ENCODE measurements at places on chromosomes 5 and 9.

GRCh38 chr9:89183146-89183545 is 4.5 kb upstream of the SHC3 start:
- DNase-seq, result no peak

DNA sequence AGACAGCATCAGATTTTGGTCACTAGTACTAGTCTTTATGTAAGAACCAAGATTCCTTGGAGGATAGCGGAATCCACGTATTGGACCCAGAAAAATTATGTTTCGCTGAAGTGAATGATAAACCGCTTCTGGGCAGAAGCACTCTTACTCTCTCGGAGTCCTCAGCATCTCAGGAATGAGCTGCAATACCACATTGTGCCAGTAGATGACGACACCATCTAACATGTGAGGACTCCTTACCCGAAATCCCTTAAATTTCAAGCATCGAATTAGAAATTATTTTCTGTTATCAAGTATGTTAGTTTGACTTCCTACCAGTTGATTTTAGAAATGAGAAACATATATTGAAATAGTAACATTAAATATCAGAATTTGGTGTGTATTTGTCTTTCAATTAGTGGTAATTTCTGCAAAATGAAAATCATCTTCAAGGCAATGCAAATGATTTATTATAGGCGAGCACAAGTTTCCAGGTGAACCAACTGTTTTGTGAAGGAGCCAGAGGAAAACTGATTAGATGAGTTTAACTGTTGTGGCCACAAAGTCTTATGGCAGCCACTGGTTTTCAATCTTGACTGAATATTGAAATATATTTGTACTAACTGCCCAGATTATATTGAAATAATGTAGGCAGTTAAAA is 66.0 kb upstream of the CAMK4 start:
- DNase-seq, result peak; percentile 73

DNA sequence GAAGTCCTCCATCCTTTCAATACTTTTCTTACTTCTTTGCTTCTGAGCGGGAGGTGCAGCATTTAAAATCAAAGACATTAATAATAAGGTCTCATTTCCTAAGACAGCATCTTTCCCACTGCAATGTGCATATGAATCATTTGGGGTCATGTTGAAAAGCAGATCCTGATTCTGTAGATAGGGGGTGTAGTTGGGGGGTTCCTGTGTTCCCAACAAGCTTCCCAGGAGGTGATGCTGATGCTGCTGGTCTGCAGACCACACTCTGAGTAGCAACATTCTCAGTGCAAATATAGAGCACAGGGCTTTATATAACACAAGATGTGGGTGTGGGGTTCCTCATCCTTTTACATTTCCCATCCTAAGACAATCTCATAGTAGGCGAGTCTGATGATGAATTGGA is 126.5 kb upstream of the PALM2AKAP2 start:
- no peak for DNase-seq

DNA sequence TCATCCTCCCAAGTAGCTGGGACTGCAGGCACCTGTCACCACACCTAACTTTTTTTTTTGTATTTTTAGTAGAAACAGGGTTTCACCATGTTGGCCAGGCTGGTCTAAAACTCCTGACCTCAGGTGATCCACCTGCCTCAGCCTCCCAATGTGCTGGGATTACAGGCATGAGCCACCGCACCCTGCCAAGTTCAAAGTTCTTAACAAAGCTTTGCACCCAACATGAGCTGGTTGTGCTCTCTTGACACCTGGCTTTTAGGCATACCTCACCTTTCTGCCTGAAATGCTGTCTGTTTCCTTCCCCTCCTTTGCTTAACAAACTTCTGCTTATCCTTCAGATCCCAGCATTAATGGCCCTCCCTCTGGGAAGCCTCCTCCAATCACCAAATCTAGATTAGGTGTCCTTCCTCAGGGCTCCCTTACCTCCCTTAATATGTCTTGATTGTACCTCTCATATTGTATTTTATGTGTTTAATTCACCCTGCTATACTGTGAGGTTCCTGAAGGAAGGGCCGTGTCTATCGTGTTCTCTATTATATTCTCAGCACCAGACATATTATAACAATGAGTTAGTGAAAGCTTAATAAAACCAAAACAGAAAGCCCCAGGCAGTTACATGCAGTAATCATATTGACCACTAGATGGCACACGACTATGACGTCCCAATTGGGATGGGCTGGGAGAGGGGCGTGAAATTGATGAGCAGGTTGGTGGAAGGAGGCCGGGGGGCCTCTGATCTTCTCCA is 62.9 kb upstream of the PPARGC1B start:
- DNase-seq, result no peak

- DNase-seq, result no peak
Observed at GRCh38 chr5:125812651-125813050, 610.6 kb upstream of the GRAMD2B start.

- DNase-seq, result no peak
Observed at GRCh38 chr9:30925635-30926034, 1458.8 kb upstream of the ACO1 start.

GRCh38 chr5:132746592-132746953 is 653 bp upstream of the CCNI2 start:
- no peak for DNase-seq

DNA sequence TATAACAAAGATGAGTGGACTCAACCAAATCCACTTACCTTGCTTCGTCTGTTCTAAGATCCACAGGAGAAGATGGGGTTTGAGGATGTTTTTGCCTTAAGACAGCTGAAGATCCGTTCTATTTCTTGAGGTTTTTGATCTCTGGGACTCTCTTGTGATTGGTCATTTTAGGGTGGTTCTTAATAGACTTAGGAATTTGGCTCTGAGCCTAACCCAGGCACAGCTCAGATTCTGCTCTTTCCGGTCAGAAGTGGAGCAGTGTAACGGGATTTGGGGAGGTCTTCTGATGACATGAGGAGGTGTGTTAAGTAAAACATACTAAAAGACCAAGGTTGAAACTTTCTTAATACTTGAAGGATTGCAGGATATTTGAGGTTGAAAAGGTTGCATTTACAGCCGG is 166.9 kb downstream of the DMRT2 start:
- no peak for DNase-seq

GRCh38 chr9:134590240-134591081 is 51.1 kb upstream of the COL5A1 start:
- no peak for DNase-seq

DNA sequence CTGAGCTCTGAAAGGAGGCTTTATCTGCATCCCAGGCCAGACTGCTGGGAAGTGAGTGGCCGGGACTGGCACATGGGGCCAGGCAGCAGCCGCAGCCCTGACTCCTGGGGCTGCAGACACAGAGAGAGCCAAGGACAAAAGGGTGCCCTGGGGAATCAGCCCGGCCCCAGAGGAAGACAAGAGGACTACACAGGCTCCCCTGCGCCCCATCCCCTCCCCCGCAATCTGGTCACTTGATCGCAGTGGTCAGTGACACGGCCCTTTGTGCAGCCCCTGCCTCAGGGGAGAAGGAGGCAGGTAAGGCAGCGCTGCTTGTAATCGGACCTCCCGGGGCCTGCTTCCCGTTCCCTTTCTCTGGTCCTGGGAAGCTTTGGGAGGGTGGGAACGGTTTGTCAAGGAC is 55.5 kb upstream of the FUBP3 start:
- DNase-seq, result no peak

DNA sequence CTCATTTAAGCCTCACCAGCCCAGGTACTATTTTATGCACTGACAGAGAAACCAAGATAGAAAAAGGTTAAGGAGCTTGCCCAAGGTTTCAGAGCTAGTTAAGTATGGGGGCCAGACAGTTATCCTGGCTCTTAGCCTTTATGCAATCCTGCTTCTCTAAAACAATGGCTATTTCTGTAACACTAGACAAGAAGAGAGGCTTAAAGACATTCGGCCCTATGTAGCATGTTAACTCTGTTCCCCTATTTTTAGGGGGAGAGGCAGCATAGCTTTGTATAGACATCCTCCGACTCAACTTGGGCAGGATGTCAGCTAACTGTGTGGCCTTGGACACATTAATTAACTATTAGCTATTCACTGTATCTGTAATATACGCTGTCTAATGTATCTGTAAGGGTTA is 54.6 kb downstream of the LHFPL2 start:
- no peak for DNase-seq

DNA sequence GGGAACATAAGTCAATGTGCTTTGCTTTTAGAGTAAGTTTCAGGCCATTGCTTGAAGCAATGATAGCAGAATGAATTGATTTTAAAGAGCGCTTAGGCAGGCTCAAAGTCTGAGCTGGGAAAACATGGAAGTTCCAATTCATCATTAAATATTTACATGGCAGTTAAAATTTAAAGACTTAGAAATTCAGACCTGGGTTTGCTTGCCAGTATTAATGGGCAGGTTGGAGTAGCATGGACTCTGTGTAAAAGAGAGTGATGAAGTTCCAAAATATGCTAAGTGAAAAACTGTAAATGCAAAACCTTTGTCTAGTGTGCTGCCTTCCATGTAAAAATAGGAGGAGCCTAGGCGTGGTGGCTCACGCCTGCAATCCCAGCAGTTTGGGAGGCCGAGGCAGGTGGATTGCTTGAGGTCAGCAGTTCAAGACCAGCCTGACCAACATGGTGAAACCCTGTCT is 48.3 kb upstream of the PIK3R1 start:
- DNase-seq, result no peak

DNA sequence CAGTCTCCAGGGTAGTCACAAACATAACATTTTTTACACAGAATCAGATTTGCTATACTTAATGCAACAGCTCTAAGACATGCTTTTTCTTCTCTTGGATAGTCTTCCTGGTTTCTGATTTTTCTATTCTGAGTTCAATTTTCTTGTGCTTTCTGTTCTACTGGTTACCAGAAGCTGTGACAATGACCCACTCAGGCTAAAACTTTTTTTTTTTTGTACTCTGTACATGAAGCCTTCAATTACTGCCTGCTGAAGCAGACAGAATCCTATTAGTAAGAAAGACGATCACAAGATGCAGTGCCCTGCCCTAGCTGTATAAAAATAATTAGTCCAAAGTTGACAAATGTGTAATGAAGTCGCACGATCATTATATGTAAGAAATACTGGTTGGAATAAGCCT is 231.1 kb upstream of the TBCA start:
- DNase-seq, result no peak

DNA sequence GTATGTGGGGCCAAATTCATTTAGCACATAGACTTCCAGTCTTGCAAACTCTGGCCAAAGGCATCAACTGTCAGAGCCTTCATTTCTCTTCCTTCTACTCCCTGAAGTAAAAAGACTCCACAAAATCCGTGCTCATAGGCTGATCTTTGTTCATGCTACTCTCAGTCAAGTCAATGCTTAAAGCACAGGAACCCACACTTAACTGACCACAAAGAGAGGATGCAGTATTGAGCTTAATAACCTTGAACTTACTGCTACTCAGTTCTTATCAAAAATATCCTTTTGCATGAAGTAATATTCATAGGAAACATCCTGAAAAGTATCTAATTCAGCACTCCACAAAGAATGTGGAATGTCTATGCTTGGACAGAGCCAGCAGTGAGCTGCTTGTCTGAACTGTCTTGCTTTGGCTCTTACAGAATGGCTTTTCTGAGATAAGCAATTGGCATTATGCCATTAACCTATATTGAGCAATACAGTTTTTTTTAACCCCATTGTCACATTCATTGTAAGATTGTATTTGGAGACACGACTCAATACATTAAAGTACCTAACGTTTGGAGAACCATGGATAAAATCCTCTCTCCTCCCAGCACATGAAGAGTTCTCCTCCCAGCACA is 21.7 kb downstream of the LPAR1 start:
- no peak for DNase-seq

- DNase-seq, result no peak
Observed at GRCh38 chr5:68350176-68350575, 134.6 kb downstream of the PIK3R1 start.

DNA sequence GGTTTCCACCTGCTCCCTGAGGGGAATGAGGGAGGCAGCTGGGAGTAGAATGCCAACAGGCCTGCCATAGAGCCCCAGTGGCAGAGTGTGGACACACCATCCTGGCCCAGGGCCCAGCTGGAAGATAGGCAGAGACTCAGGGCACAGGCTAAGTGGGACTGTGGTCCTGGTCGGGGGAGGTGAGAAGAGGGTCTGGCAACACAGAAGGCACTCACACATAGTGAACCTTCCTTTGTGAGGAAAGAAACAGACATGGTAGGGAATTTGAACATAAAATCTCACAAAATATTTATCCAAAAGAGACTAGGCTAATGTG is 41.2 kb downstream of the WDR36 start:
- no peak for DNase-seq

- no peak for DNase-seq
Observed at GRCh38 chr9:136372006-136372405, 1.5 kb downstream of the CARD9 start.

- DNase-seq, result no peak
Observed at GRCh38 chr5:24188216-24188925, 456.4 kb downstream of the CDH10 start.

GRCh38 chr9:16912197-16912596 is 41.7 kb upstream of the BNC2 start:
- no peak for DNase-seq

- DNase-seq, result no peak
Observed at GRCh38 chr9:108039493-108039892, 549.9 kb upstream of the KLF4 start.

- no peak for DNase-seq
Observed at GRCh38 chr5:133081703-133082102, 29.9 kb downstream of the HSPA4 start.

Measured in stimulated activated CD4-positive, alpha-beta T cell treated with anti-CD3 and anti-CD28 coated beads, Interleukin-4, amount 100 ng/mL, for 4 hours (primary cell).